NCI-H1105 treated with DMSO at 0.1 percent for 48 hours (cell line): ENCODE measurements at places on chromosomes 2 and 18.

- DNase-seq = no peak
These were observed 1.0 kb upstream of the GMPPA start for GRCh38 chr2:219497495-219498279.

DNA sequence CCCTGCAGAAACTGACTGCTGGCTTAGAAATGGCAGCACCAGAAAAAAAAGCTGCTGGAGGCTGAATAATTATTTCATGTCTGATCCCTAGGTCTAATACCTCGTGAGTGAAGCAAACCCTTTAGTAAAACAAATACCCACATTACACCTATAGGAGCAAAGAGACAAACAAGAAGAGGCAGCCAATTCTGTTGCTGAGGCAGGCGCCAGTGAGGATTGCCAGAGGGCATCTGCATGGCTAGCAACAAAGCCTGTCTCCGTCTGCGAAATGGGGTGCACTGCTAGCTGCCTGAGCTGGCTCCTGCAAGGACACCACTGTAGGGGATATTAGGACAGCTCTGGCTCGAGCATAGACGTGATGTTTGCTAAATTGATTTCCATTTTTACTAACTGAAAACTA, 509.7 kb downstream of the TDRD15 start:
- DNase-seq = peak; percentile 84

DNA sequence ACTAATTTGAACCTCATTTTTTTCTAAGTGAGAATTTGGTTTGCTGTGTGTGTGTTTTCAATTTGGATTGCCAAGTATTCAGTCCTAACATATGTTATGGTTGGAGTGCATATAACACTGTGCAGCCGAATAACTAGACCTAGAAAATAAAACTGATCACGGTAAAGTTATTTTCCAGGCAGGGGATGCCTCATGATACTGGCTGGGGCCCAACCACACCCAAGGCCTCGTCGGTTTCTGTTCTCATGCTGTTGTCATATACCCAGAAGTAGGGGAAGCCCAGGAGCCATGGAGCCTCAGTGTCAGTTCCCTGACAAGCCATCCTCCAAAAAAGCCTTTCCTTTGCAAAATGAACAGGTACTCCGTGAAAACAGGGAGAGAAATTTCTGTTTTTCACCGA, 160.2 kb downstream of the GBX2 start:
- no peak for DNase-seq

- peak; percentile 72 for DNase-seq
These were observed 73.9 kb upstream of the TAF1B start for GRCh38 chr2:9769171-9770005.

DNA sequence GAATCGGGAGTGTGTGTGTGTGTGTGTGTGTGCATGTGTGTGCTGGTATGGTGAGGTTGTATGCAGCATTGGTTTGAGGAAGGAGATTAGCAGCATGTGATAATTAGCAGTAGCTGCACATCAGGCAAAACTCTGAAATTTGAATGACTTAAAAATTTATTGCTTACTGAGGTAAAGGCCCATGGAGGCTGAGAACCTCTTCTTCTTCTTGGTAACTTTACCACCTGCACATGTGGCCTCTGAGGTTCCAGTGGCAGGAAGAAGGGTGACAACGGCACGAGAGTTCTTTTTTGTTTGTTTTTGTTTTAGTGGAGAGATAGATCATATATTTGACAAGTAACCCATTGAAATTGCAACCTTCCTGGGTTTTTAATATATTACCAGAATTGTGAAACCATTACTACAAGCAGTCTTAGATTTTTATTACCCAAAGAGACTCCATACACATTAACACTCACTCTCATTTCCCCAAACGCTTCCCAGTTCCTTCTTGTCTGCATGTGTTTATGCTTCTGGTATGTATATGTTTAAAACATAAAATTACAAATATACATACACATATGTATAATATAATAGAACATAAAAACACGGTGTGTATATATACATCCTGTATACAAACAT, 292.1 kb downstream of the PTGR3 start:
- no peak for DNase-seq

GRCh38 chr2:190812506-190813294, 67.9 kb upstream of the GLS start:
- no peak for DNase-seq

GRCh38 chr2:97726261-97727064, 13.1 kb downstream of the ZAP70 start:
- no peak for DNase-seq

DNA sequence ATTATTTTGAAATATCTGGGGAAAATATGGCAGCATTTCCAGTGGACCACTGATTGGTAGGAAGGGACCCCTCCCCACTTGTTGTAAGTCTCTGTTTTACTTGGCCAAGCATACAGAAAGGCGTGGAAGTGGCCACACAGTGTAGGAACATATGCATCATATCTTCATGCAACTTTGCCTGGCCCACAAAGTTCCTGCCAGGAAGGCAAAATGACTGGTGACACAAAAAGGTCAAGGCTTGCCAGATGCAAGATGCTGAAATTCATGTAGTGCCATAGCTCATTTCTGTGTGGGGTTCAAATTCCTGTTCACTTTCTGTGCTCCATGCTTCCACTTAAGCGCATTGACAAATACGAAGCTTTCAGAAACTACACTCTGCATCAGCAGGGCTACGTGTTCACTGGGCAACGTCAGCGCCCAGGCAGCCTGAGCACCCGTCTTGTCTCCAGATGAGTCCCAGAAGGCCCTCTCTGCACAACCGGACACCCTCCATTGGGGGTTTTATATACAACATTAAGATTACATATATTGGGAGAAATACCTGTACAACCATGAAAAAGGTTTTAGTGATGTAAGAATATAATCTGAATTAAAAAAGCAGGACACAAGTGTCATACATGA, 3.6 kb downstream of the DYNC2LI1 start:
- no peak for DNase-seq

GRCh38 chr2:55581435-55581834, 36.0 kb downstream of the PPP4R3B start:
- no peak for DNase-seq

DNA sequence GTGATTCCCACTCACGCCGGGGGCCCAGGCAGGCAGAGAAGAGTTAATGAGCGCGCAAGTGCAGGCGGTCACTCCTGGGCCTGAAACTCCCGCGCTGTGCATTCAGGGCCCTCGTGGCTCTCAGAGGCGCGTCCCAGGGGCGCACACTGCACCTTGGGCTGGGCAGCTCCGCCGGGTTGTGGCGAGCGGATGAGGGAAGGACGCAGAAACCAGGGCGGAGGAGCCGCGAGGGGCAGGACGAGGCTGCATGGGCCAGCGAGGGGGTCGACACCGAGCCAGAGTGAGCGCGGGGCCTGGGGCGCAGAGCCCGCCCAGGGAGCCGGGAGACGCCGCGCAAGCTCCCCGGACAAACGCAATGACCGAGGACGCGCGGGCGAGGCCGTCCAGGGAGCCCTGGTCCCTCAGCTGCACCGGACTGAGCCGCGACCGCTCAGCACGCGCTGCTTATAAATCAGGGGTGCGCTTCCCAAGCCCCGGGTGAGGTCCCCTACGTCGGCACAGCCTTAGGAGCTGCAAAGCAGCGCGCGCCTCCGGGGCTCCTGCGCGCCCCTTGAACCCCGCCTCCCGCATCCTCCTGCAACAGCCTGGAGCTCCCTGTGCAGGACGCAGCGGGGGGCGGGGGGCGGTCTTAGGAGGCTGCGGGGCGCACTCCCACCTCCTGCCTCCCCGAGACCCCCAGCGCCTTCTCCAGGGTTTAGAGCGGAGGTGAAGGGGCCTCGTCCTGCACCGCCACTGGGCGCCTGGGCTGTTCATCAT, 180.2 kb upstream of the ALKAL2 start:
- DNase-seq = no peak

GRCh38 chr18:3218819-3219218, 949 bp downstream of the MYOM1 start:
- no peak for DNase-seq

- no peak for DNase-seq
These were observed 4.4 kb upstream of the SEMA4C start for GRCh38 chr2:96874198-96874831.

DNA sequence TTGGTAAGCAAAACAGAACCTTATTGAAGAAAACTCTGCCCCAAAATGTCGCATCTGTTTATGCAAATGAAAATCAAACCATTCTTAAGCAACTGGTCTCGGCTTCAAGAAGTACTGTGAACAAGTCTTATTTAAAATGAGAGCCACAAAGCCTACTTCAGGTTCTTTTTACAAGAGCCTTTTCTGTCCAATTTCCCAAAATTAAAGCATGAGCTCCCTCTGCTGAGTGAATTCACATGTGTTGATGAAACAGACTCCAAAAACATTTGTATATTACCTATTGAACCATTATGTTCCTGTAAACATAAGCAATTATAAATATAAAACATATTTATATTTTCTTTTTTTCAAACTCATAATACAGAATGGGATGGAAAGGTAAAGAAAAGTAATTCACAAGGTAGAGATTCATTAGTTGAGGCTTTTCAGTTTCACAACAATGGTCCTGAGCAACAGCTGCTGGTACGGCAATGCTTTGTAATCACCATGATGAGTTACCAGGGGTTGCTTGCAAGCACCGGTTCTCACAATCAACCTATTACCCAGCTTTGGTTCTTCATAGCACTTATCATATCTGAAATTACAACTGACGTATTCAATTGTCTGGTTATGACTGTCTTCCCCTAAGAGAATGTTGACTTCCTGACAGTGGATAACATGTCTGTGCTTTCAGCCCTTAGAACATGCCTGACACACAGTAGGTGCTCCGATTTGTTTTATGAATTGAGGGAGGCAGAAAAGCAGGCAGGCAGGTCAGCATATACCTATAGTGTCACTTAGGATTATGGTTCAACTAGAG, 108.4 kb upstream of the BZW1 start:
- DNase-seq = peak; percentile 25

DNA sequence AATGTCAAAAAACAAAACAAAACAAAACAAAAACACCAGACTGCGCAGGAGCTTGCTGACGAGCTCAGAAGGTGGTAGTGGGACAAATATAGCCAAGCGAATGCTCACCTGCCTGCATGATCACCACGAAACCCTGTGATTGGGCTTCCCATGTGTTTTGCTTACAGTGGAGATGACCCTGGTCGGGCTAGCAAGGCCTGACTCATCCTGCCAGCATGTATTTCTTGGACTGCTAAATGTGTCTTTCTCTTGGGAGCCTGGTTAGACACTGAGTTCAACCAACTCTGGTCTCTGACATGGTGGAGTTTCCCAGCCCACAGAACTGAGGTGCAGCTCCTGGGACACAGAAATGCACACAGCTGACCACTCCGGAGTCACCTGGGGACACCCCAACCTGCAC, 30.7 kb upstream of the DUSP2 start:
- no peak for DNase-seq
